ENCODE measurements at places on chromosomes 7 and 10.

GRCh38 chr10:11673346-11674280, 62.2 kb upstream of the USP6NL start:
- DNase-seq = no peak

- no peak for DNase-seq
These were observed 594.1 kb downstream of the GRM8 start for GRCh38 chr7:126658684-126659083.

DNA sequence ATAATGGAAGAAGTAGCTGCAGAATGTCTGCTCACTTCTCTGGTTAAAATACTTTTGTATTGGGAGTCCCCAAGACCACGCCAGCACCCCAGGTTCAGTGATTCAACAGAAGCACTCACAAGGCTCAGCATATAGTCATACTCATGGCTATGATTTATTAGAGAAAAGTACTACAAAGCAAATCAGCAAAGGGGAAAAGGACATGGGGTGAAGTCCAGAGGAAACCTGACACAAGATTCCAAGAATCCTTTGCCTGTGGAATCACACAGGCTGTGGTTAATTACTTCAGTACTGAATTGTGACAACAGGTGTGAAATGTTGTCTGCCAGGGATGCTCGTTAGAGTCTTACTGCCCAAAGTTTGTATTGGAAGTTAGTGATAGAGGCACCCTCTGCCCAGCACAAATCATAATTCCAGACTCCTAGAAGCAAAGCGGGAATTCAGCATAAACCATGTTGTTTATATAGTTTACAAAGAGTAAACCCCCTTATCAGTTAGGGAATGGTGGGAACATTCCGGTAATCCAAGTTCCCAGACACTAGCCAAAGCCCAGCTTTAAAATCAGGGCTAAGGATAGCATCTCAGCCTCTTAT, 79.4 kb downstream of the HYCC1 start:
- no peak for DNase-seq

- no peak for DNase-seq
These were observed 806.6 kb downstream of the NXPH1 start for GRCh38 chr7:9240001-9240400.

DNA sequence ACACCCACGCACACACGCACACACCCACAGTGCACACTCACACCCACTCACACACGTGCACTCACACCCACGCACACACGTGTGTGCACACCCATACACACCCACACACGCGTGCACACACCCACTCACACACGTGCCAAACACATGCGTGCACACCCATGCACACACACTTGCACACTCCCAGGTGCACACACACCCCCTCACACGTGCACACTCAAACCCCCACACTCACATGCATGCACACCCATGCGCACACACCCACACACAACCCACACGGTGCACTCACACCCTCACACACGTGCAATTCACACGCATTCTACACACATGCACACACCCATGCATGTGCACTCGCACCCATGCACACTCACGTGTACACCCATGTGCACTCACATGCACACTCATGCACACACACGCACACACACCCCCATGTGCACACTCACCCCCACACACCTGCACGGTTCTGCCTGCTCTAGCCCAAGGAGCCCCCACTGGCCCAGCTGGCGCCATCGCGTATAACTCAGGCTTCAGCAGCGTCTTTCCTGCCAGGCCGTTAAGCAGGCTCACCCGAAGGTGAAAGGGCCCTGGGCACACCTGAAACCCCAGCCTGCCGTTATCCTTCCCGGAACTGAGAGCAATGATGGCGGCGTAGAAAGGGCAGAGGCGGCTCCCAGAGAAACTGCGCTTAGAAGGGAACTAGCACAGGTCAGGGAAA, 63.9 kb upstream of the PDGFA start:
- DNase-seq = no peak

- no peak for DNase-seq
These were observed 31.3 kb upstream of the DAGLB start for GRCh38 chr7:6479067-6479466.

GRCh38 chr7:96695581-96695980, 14.1 kb downstream of the SEM1 start:
- no peak for DNase-seq

DNA sequence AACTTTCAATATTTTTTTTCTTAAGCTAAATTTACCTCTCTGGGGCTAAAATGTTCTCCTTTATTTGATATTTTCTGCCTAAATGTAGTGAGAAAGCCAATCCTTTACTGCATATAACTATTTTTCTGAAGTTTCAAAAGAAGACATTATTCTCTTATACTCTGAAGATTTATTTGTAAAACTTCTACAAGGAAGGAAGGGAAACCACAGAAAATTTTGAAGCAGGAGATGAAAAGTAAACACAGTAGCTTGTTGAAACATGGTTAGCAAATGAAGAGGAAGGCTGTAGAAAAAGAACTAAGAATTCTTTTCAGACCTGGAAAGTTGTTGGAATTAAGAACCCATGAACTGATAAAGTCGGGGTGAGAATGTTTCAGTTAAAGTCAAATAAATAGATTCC, 330.3 kb downstream of the HGF start:
- no peak for DNase-seq

GRCh38 chr10:31975157-31975765, 46.6 kb upstream of the ARHGAP12 start:
- DNase-seq = no peak

- peak; percentile 41 for DNase-seq
These were observed 175.3 kb upstream of the SH2B2 start for GRCh38 chr7:102111061-102112041.

DNA sequence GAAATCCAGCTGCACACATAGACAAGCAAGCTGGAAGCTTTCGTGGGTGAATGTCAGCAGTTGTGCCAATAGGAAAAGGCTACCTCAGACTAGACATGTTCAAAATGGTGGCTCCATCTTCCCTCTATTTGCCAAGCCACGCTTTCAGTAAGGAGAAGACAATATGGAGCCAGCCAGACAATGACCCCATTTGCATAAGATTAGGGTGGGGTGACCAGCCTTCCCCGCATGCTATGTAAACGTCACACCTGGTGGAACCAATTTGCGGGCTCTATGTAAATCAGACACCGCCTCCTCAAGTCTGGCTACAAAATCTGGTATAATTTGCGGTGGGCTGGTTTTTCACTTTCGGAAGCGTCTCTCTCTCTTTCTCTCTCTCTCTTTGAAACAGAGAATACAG, 297.4 kb upstream of the PCDH15 start:
- DNase-seq = no peak

DNA sequence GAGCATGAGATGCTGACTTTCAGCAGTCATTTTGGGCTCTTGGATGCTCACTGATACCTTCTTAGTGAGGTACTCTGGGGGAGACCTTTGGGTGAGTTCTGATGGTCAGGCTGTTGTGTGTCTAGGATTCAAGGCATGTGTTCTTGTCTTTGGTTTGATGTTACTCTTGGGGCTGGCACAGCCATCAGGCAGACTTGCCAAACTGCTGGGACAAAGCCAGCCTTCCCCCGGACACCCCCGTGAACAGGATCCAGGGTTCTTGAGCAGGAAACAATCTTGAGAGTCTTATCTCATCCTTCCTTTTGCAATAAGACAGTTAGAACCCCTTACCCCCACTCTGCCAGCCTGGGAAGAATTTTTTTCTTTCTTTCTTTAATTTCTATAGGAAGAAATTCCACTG, 42.2 kb downstream of the SUFU start:
- DNase-seq = no peak

DNA sequence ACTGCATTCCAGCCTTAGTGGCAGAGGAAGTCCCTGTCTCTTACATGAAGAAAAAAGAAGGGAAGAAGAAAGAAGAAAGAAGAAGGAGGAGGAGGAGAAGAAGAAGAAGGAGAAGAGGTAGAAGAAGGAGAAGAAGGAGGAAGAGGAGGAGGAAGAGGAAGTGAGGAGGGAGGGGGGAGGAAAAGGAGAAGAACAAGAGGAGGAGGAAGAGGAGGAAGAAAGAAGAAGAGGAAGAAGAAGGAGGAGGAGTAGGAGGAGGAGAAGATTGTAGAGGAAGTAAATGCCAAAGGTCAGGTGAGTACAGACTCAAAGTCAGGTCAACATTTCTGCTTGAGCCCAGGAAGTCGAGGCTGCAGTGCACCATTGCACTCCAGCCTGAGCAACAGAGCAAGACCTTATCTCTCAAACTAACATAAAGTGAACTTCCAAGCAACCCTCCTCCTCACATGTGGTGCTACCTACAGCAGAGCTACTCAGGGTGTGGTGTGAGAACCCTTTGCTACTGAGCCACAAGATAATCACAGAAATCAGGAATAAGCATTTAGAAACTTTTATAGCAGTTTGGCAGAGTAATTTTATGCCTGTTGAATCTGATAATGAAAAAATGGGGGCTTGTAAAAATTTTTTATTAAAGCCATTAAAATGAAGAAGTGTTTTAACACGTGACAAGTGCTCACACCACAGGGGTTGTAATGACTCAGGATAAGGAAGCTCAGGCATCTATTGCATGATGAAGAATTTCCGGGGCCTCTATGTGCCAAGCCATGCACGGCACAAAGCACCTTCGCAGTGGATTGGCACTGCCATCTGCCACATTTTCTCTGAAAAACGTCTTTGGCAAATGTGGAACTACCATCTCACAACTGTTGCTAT, 224.9 kb upstream of the AUTS2 start:
- DNase-seq = no peak

DNA sequence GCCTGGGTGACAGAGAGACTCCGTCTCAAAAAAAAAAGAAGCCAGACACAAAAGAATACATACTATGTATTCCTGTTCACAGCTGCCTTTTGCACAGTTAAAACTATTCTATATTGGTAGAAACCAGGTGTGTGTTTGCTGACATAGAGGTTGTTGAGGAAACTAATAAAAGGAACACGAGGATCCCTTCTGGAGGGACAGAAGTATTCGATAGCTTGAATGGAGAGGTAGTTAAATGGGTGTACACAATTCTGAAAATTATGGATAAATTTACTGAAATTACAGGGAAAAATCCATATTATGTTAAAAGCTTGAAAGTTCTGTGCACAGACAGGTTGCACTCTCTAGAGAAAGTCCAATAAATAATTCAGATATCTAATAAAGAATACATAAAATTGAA, 71.5 kb downstream of the CUBN start:
- DNase-seq = no peak

- DNase-seq = peak; percentile 87
These were observed 57.2 kb upstream of the ECHDC3 start for GRCh38 chr10:11684717-11685645.

DNA sequence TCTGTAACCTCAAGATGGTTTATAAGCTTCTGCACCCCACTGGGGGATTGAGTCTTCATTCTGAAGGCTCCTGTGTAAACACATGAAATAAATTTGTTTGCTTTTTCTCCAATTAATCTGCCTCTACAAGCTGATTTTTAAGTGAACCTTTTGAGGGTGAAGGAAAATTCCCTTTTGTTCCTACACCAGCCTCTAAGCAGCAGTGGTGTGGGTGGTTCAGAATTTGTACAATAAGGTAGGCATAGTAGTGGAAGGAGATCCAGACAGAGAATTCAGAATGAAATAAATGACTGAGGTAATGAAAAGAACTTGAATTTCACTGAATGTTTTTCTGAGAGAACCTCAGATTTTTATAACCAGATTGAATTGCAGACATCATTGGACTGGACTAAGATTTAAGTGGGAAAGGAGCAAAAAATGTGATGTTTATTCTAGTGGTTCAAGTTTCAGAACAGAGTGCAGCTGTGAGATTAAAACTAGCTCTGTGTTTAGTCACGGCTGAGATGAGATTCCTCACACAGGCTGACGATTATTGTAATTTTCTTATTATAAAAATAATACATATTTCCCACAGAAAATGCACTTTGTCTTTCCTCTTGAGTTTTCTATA, 1162.2 kb downstream of the TYW1 start:
- DNase-seq = no peak

GRCh38 chr10:54905578-54906192, 104.7 kb upstream of the PCDH15 start:
- peak; percentile 11 for DNase-seq

DNA sequence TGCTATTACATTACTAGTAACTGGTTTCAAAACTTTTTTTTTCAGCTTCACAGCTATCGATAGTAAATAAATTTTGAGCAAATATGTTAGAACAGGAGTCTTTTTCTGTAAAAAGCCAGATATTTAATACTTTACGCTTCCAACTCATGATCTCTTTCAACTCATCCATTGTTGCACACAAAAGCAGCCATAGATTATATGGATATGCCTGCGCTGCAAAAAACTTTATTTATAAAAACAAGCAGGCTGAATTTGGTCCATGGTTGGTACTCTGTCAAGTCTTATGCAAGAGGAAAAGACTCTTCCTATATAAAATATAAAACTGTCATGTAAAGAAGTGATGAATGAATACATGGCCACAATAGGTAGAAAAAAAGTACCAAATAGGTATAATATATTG, 31.1 kb downstream of the WASL start:
- no peak for DNase-seq

- no peak for DNase-seq
These were observed 53.4 kb downstream of the ALOX5 start for GRCh38 chr10:45427262-45427969.

GRCh38 chr7:95997632-95998031, 225.3 kb downstream of the DYNC1I1 start:
- no peak for DNase-seq

DNA sequence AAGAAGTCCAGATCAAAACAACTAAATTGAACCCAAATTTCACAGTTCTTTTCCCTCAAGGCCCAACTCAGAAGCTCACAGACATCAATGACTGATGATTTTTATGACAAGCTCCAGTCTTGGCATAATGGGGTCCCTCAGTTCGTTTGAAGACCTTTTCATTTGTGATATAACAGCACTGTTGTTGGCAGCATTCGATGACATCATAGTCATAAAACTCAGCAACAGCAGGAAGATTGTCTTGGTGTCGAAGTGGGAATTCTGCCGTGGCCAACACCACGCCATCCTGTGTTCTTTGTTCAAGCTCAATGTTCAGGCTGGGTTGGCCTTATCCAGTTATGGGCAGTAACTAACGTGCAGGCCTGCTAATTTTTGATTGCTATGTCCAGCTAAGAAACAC, 261.7 kb downstream of the C7orf25 start:
- DNase-seq = no peak

DNA sequence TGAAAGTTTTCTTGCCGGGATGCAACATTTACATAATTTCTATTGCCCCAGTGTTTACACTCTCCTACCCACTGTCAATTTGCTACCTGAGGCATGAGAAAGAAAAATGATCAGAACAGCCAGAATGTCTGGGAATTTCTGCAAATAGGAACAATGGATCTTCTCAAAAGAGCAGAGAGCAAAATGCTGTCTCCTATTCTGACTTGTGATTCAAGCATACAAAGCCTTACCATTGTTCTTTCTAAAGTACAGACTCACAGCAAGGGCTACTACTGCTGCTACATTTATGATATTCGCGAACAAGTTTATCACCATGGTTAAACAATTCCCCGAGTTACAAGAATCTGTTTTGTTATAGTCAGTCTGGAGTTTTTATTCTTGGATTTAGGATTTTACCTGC, 329.9 kb upstream of the CELF2 start:
- no peak for DNase-seq

GRCh38 chr7:87147500-87147899, 4.8 kb upstream of the DMTF1 start:
- no peak for DNase-seq

- DNase-seq = no peak
These were observed 109.6 kb downstream of the MACC1 start for GRCh38 chr7:20107582-20107981.
